ENCODE measurements at places on chromosomes 13 and 19. TPM values are rescaled to one million over a fixed set of nuclear protein-coding genes. Genes with fewer than 3 reads are reported as not detected.

GRCh38 chr13:33483471-33483870 is 197.9 kb upstream of the STARD13 start:
- H3K36me3 ChIP-seq = no peaks in the 10 kb centered on the region
- DNase-seq = no peak
- no peak overlapping the region for H3K27ac ChIP-seq
- no peak overlapping the region for H3K4me3 ChIP-seq
- no peaks in the 10 kb centered on the region for H3K4me1 ChIP-seq

- H3K27me3 ChIP-seq = peaks cover 6% of the 10 kb centered on the region
- no peak for DNase-seq
- H3K4me3 ChIP-seq = peak overlapping the region; percentile 99
- H3K27ac ChIP-seq = peak overlapping the region; percentile 94
- peaks cover 21% of the 10 kb centered on the region for H3K36me3 ChIP-seq
- H3K4me1 ChIP-seq = peaks cover 25% of the 10 kb centered on the region
Observed at GRCh38 chr19:50803633-50804419, 13.6 kb downstream of the ACP4 start.

- DNase-seq = no peak
- H3K4me1 ChIP-seq = no peaks in the 10 kb centered on the region
- H3K27me3 ChIP-seq = peaks cover 3% of the 10 kb centered on the region
- H3K4me3 ChIP-seq = no peak overlapping the region
Observed at GRCh38 chr13:29743201-29743786, 107.1 kb downstream of the UBL3 start.

DNA sequence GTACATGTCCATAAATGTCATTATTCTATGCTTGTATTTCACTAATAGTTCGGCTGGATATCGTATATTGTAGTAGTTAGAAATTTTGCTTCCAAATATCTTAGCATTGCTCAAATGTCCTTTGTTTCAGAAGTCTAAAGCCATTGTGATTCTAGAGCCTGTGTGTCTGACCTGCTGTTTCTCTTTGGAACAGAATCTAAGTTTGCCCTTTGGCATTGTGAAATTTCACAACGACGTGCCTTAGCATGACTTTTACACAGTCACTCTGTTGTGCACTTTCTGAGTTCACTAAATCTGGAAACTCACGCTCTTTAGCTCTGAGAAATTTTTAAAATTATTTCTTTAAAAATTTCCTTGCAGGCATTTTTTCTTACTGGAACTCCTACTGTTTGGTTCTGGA is 152.2 kb downstream of the TBC1D4 start:
- no peak for DNase-seq
- peaks cover 12% of the 10 kb centered on the region for H3K4me1 ChIP-seq
- no peaks in the 10 kb centered on the region for H3K27me3 ChIP-seq
- H3K27ac ChIP-seq = no peak overlapping the region
- H3K36me3 ChIP-seq = no peaks in the 10 kb centered on the region
- no peak overlapping the region for H3K4me3 ChIP-seq

GRCh38 chr19:22517496-22518411 is 95.6 kb upstream of the ZNF98 start:
- DNase-seq = no peak
- H3K27ac ChIP-seq = no peak overlapping the region
- no peak overlapping the region for H3K4me3 ChIP-seq
- no peaks in the 10 kb centered on the region for H3K4me1 ChIP-seq
- H3K36me3 ChIP-seq = peaks cover 2% of the 10 kb centered on the region

DNA sequence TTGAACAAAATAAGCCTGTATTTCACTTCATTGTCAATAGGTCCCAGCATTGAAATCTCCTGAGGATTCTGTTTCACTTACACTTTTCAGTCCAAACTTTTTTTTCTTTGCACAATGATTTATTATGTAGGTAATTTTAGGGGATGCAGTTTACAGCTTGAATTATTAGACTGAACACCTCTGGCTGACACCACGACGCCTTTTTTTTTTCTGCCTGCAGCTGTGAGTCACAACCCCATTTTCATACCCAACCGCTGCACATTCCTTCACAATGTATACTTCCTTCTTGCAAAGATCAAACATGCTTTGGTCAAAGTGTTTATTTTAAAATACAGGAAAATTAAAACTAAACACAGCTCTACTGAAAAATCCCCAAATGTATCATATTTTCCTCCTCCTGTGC is 11.4 kb downstream of the ZIC2 start:
- H3K4me1 ChIP-seq = peaks cover 23% of the 10 kb centered on the region
- H3K36me3 ChIP-seq = no peaks in the 10 kb centered on the region
- no peak overlapping the region for H3K27ac ChIP-seq
- H3K27me3 ChIP-seq = peaks cover 90% of the 10 kb centered on the region

- DNase-seq = no peak
- H3K27ac ChIP-seq = no peak overlapping the region
- no peak overlapping the region for H3K4me3 ChIP-seq
- no peaks in the 10 kb centered on the region for H3K36me3 ChIP-seq
Observed at GRCh38 chr19:30252214-30252613, 120.0 kb upstream of the ZNF536 start.

- no peak overlapping the region for H3K4me3 ChIP-seq
- H3K4me1 ChIP-seq = peaks cover 14% of the 10 kb centered on the region
- H3K27me3 ChIP-seq = no peaks in the 10 kb centered on the region
- no peak for DNase-seq
- H3K27ac ChIP-seq = no peak overlapping the region
- H3K36me3 ChIP-seq = no peaks in the 10 kb centered on the region
Observed at GRCh38 chr13:35164324-35164932, 222.4 kb downstream of the NBEA start.

DNA sequence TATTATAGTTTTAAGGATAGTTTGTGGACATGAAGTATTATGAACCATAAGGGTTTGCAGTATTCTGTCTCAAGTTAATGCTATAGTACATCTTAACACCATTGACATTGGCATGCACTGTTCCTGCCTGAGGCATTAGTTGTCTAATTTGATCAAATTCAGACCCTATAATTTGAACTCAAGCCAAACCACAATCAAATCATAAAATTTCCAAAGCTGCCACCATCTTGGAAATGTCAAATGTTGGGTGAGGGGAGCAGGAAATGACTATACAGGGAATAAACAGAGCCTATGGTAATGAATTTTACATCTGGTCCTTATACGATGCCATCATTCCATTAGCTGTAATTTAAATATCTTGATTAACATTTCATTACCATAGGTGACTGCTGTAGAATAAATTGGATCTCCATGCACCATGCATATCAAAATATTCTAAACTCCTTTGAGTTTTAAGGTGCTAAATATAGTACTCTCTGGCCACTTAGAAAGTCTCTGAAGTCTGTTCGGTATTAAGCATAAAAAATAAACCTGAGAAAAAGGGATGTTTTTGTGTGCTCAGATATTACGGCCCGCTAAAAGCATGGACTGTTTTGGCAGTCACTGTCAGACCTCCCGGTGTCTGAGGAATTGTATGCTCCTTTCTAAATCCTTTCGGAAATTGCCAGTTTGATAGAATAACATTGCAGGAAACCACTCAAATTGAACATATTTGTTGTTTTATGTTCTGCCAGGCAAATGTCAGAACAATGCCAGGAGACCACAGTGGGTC is 257.7 kb downstream of the SPRY2 start:
- DNase-seq = no peak
- no peak overlapping the region for H3K27ac ChIP-seq
- H3K4me3 ChIP-seq = no peak overlapping the region
- H3K27me3 ChIP-seq = no peaks in the 10 kb centered on the region

GRCh38 chr13:48040896-48041295 is 3.4 kb downstream of the NUDT15 start:
- H3K4me3 ChIP-seq = no peak overlapping the region
- H3K27ac ChIP-seq = no peak overlapping the region
- no peak for DNase-seq
- H3K36me3 ChIP-seq = peaks cover 24% of the 10 kb centered on the region

DNA sequence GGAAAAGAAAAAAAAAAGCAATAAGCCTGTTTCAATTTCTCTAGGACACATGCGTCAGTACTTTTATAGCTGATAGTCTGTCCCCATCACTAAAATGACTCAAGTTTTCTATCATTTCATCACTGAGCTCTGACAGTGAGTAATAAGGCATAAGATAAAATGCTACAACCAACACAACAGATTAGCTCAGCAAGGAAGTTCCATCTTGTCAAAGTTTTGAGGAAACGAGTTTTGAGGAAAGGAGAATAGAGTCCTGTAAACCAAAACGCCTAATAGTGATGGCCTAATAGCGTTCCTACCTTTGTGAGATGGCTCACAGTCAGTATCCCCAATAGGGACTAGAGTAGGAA is 145.1 kb downstream of the LACC1 start:
- no peak overlapping the region for H3K4me3 ChIP-seq
- H3K4me1 ChIP-seq = no peaks in the 10 kb centered on the region
- no peak overlapping the region for H3K27ac ChIP-seq
- no peak for DNase-seq
- H3K27me3 ChIP-seq = no peaks in the 10 kb centered on the region

- H3K4me3 ChIP-seq = no peak overlapping the region
- no peaks in the 10 kb centered on the region for H3K27me3 ChIP-seq
- H3K27ac ChIP-seq = no peak overlapping the region
- DNase-seq = no peak
Observed at GRCh38 chr19:4052114-4052992, 14.3 kb downstream of the ZBTB7A start.

DNA sequence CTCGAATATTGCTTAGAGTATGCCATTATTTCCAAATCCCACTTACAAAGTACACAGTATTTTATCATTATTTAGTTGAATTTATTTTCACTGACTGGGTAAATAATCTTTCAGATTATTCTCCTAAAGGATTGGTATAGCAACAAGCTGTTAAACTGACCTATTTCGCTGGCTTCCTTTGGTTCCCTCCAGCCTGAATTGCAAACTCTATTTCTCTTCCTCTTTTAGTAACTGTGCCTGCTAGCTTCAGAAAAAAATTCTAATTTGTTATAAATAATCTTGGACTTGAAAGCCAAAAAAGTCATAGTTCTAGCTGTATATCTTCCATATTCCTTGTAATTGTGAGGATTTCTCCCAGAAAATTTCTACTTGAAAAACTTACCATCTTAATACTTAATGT is 15.0 kb upstream of the CCNA1 start:
- no peaks in the 10 kb centered on the region for H3K36me3 ChIP-seq
- no peak for DNase-seq
- H3K4me1 ChIP-seq = peaks cover 35% of the 10 kb centered on the region
- no peak overlapping the region for H3K4me3 ChIP-seq
- no peak overlapping the region for H3K27ac ChIP-seq

Gene HIF3A
- not detected for total RNA-seq

Gene DCUN1D2
- total RNA-seq = 25.4 TPM

Gene CBLC
- total RNA-seq = not detected

Gene LILRA5
- total RNA-seq = not detected

Gene NFIC
- 18.0 TPM for total RNA-seq

Gene FCAR
- total RNA-seq = not detected

Gene PTGER1
- 0.34 TPM for total RNA-seq

Gene SKA3
- 30.9 TPM for total RNA-seq
